Stimulated activated CD4-positive, alpha-beta T cell treated with anti-CD3 and anti-CD28 coated beads, Interleukin-15, amount 100 ng/mL, for 1 hour (primary cell): ENCODE measurements at places on chromosomes 4 and X.

DNA sequence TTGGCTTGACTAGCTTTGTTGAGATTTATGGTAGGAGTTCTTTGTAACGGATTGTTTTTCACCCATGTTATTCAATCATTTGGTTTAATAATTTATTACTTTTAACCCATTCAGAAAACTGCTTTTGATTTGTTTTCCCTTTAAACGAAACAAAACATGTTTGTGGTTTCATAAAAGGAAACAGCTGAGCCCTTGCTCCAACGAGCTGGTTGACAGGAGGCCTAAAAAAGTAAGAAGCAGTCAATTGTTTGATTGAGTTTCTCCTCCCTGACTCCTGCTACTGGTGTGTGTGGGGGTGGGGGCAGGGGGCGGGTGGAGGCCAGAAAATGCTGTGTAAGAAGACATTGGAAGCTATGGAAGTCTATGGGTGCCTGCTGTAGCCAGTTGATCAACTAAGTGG is 102.8 kb downstream of the CHRDL1 start:
- no peak for DNase-seq

GRCh38 chr4:74085669-74086068 is 13.3 kb downstream of the CXCL2 start:
- DNase-seq: no peak

DNA sequence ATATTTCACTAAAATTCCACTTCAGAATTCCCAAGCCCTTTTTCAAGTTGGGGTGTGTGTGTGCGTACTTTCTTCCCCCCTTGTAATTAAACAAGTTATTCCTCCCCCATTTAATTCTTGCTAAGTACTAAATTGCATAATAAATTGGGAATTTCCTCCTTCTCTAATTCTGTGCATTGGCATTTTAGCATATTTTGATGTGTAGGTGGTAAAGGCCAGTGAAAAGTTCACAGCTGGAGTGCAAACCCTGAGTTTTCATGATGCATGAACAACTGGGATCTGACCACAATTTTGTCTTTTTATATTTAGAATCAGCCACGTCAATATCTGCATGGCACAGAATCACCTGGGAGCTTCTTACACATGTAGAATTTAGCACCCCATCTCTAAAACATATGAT is 18.5 kb downstream of the ANXA3 start:
- no peak for DNase-seq

GRCh38 chr4:185534511-185534865 is 819 bp downstream of the PDLIM3 start:
- no peak for DNase-seq

DNA sequence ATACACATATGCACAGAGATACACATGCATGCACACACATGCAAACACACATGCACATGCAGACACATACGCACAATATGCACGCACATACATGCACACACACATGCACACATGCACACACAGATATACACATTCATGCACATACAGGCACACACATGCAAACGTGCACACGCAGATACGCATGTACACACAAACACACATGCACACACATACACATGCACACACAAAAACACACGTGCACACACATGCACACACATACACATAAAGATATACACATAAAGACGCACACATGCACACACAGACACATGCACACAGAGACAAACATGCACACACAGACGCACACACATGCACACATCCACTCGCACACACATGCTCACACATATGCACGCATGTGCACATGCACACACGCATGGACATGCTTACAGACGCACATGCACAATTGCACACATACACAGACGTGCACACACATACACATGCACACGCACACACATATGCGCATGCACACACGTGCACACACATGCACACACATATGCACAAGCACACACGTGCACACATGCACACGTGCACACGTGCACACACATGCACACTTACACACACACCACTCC is 145.2 kb downstream of the ADRA2C start:
- DNase-seq: no peak

- DNase-seq: no peak
These were observed 578 bp upstream of the CORIN start for GRCh38 chr4:47838445-47838844.

GRCh38 chr4:153593161-153593560 is 90.9 kb upstream of the TLR2 start:
- no peak for DNase-seq

GRCh38 chr4:82084747-82085146 is 289.0 kb downstream of the HNRNPD start:
- DNase-seq: no peak

GRCh38 chr4:187069398-187069797 is 345.7 kb upstream of the FAT1 start:
- DNase-seq: no peak

DNA sequence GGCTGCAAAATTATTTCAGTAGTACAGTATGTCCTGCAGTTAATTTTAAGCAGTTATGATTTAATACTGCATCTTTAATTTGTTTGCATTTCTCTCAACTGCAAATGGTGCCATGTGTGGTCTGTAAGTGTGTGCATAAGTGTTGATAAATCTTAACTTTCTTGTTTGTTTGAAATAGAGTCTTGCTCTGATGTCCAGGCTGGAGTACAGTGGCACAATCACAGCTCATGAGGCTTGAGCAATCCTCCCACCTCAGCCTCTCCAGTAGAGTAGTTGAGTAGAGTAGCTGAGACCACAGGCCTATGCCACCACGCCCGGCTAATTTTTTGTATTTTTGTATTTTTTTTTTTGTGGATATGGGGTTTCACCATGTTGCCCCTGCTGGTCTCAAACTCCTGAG is 322.5 kb upstream of the NR3C2 start:
- DNase-seq: no peak

GRCh38 chr4:145418739-145419138 is 62.9 kb upstream of the SMAD1 start:
- no peak for DNase-seq

DNA sequence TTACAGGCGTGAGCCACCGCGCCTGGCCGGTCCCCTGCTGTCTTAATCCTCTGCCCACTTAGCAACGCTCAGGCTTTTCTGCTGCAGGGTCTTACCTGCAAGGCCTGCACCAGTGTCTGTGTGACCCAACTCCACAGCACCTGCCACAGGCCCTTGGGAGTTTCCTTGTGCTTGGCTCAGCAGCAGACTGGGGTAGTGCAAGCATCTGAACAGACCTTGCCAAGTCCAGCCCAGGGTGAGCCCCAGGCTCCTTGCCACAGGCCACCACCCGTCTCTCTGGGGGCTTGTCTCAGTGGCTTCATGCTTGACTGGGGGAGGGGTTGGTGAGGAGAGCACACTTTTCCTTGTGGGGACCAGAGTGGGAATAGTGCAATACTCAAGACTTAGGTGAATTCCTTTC is 87.0 kb downstream of the FAM193A start:
- DNase-seq: no peak

DNA sequence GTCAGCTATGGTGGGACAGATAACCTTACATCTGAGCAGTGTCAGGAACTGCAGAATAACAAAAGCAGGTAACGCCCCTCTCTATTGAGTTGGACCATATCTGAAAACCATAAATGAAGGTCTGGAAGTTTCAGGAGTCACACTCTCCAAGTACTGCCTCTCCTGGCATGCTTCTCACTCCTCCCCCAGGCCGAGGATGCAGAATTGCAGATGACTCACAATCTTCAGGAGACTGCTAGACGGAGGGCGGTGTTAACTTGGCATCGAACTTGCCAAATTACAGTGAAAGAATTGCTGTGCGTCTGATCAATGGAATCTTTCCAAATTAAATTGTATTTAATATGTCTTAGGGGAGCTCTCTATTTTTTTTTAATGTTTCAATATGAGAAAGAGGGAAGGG is 67.1 kb upstream of the TRIM2 start:
- DNase-seq: no peak

DNA sequence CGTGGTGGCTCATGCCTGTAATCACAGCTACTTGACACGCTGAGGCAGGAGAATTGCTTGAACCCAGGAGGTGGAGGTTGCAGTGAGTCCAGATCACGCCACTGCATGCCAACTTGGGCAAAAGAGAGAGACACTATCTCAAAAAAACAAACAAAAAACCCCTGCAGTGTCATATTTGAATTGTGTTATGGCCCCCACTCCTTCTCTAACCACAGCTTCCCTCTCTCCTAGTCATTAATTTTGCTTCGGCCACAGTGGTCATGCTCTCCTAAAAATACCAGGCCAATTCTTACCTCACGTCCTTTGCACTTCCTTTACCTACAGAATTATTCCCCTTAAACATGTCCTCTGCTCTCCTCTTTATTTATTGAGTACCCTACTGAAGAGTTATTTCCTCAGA is 206.1 kb downstream of the PPP3CA start:
- no peak for DNase-seq

- DNase-seq: no peak
These were observed 50.9 kb downstream of the CFAP299 start for GRCh38 chr4:80386281-80386886.

GRCh38 chrX:119069128-119069527 is 3.7 kb upstream of the CT47C1 start:
- no peak for DNase-seq
